A172 (cell line): ENCODE measurements at places on chromosomes 6 and 20.
A peak's percentile ranks its signal among the peaks of the same experiment; 100 is the strongest.

- no peak for DNase-seq
Observed at GRCh38 chr20:38165966-38166702, 1.1 kb upstream of the TGM2 start.

DNA sequence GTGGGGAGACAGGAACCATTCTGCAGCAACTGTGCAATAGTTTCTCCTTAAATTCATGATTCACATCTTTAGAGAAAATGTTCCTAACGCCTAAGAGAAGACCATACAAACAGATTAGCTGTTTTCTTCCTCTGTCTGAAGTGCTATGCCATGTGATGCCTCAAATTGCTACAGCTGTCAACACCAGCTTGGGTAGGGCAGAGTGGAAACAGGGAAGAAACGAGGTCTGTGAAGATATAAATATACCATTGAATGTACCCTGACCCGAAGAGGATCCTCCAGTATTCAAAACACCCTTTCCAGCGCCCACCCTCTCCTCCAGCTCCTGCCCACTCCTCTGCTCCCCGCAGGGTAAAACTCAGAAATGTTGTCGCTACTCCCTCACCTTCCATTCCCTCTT lies 40.3 kb upstream of the PRND start:
- DNase-seq = no peak

- no peak for DNase-seq
Observed at GRCh38 chr6:105982761-105983540, 103.2 kb upstream of the PRDM1 start.

DNA sequence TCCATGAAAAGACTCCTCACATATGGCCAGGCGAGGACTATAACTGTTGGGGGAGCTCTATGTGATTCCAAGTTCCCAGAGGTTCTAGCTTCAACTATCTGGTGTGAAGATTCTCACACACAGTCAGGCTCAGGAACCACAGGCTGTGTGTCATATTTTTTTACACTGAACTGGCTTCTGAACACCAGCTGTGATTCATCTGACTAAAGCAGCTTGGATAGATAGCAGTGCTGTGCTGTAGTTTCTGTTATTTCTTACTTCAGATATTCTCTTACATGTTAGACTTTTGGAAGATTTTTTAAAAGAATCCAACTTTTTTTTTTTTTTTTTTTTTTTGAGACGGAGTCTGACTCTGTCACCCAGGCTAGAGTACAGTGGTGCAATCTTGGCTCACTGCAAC lies 140.7 kb upstream of the MCHR2 start:
- DNase-seq = peak; percentile 2
